ENCODE measurements at places on chromosomes 13 and 19.
A peak's percentile ranks its signal among the peaks of the same experiment; 100 is the strongest.

GRCh38 chr19:13843104-13843921 lies 33.6 kb upstream of the NANOS3 start:
- peak; percentile 52 for DNase-seq

DNA sequence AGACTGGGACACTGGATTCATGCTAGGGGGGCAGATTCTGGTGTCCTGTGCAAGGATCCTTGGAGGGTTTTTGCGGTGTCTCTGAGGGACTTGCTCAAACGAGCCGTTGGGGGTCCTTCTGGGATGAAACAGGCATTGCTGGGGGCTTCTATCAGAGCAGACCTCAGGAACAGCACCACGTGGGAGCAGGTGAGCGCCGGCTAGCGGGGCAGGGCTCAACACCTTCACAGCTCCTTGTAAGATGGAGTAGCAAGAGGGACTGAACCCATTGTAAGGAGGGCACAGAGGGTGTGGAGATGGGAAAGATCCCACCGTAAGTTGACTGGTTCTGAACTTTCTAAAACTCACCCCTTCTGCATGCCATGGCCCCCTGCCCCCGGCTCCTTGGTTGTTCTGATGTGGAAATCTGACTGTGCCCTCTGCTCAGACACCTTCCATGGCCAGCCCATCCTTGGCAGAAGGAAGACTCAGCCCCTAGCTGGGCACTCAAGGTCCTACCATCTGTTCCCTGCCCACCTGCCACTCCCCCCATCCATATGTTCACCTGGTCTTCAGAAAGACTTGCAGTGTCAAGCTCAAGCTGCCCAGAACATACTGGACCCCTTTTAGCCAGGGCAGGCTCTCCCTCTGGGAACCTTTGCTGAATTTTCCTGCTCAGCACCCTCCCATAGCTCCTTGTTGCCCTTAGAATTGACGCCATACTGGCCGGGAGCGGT lies 1.2 kb downstream of the SLC27A1 start:
- DNase-seq = no peak

- no peak for DNase-seq
Measured at GRCh38 chr13:97414392-97414791, 19.6 kb upstream of the RAP2A start.

DNA sequence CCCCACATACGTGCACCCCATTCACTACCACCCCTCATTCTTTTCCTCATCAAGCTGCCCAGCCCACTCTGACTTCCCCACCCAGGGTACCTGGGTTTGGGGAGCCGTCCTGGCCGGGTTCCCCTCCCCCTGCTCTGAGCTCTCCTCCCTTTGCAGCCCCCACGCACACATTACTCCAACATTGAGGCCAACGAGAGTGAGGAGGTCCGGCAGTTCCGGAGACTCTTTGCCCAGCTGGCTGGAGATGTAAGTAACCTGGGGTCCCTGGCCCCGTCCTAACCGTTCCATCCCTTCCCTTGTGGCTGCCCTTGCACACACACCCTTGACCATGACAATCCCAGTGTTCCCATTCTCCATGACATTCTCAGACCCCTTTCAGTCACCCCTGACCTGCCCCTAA lies 2.6 kb downstream of the CAPNS1 start:
- no peak for DNase-seq

DNA sequence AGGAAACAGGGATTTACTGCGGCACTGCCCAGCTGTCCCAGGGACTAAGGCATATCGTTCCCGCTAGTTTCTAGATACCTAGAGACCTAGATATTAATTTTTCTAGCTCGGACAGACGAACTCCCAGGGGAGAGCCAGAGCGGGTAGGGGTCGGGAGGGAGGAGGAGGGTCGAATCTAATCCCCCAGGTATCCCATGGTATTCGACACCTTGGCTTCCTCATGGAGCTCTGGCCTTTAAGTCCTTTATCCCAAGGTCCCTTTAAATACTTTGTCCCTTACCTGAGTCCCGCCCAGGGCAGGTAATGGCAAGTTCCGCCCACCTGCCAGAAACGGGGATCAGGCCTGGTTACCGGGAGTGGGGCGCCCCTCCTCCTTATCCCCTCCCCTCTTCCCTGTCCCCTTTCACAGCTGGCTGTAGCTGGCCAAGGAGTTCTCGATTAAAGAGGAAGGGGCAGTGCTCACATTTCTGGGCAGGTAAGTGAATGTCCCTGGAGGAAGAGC lies at the start of gene PRRG2:
TSS of gene PRRG2 (plus strand) at position 310 of the 502 bp plus-strand sequence. CDS start 1,904 bp downstream, outside the sequence.
- no peak for DNase-seq

DNA sequence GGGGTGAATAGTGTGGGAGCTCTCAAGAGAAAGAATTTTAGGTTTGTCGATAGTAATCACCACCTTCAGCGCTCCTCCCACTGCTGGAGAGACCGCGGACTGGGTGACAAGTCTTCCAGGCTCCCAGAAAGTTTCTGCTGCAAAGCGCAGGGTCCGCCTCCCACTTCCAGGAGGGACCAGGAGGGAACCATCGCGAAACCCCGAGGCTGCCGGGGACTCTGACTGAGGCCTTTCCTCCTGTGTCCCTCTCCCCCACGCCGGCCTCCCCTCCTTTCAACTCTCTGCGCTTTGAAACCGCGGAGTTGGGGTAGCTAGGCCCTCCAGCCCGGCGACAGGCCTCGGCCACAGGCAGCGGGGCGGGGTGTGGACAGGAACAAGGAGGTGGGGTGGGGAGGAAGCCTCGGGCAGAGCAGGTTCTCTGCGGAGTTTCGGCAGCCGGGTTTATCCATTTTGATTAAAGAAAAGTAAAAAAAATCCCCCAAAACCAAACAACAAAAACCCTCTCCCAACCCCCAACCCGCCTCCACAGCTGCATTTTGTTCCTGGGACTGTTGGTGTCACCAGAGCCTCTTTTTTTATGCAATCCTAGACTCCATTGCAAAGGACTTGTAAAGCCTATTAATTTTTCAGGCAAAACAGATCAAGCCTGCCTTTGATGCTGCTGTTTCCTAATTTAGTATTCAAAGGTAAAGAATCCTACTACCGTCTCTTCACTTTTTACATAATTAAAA lies 157.2 kb downstream of the TM9SF2 start:
- DNase-seq = peak; percentile 64

GRCh38 chr19:17328517-17329365 lies 5.9 kb downstream of the ANO8 start:
- no peak for DNase-seq

Data from NCI-H446 (cell line).